ENCODE measurements at places on chromosomes 7 and 10.

DNA sequence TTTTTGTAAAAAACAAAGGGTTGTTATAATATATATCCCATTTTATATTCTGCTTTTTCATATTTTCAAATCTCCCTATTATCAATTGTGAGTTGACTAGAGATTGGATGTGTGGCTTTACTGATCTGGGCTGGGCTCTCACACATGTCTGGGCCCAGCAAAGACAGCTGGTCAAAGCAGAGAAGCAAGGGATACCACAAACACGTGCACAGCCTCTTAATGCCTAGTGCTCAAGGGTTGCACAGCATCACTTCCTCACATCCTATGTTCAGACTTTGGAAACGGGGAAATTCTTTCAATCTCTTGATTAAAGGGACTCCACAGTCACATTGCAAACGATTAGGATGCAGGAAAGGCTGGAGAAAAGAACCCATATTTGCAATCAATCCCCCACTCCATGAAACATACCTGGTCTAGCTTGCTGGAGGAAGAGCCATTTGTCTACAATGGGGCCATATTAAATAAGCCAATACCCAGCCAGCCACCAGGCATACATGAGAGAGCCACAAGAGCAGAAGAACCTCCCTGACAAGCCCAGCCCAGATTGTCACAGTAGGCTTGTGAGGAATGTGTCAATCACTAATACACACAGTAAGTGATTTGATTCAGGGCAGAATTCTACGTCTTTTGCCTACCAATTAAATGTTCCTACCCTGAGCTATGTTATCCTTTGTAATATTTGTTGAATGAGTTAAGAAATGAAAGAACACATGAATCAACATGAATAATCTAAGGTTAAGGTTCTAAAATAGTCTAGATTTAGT, 431.2 kb downstream of the TNS3 start:
- no peak for DNase-seq

DNA sequence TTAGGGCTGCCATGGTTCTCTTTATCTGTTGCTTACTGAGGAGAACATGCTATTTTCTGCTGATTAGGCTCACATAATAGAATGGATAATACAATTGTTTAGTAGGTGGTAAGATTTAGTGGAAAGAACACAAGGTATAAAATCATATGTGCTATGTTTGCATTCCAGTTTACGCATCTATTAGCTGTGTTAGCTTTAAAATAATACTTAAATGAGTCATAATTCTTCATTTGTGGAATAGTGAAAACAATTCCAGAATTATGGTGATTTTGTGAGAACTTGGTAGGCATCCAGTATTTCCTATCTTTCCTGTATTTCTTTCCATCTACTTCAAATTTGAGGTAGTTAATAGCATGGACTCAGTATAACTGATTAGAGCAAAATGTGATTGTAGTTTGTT, 1585.5 kb upstream of the LRRTM3 start:
- no peak for DNase-seq

DNA sequence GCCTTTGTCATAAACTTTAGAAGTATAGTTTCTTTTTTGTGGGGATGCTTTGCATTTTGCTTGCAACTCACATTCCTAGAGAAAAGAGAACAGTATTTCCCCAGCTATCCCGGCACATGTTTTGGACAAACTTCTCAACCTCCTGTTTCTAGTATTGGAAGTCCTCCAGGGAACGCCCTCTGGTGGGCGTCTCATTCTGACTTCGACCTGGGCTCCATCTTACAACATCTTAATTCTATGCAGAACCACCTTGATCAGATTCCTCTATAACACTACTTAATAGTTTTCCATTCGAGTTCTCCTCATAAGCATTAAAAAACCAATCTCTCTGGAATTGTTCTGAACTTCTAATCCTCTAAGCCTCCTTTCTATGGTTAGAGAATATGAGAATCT, 139.5 kb upstream of the FZD8 start:
- no peak for DNase-seq

GRCh38 chr10:17504547-17505245, 50.3 kb upstream of the ST8SIA6 start:
- no peak for DNase-seq

GRCh38 chr10:96334616-96335526, 23.9 kb downstream of the OPALIN start:
- DNase-seq = no peak

GRCh38 chr10:124205432-124205831, 112.0 kb upstream of the CHST15 start:
- DNase-seq = no peak

GRCh38 chr10:33734393-33735155, 400.1 kb upstream of the NRP1 start:
- DNase-seq = no peak

GRCh38 chr7:28711114-28711513, 247.0 kb downstream of the TRIL start:
- DNase-seq = no peak

- no peak for DNase-seq
These were observed 9.8 kb downstream of the USP6NL start for GRCh38 chr10:11601670-11602069.

GRCh38 chr7:2403718-2404648, 572 bp downstream of the CHST12 start:
- no peak for DNase-seq

GRCh38 chr7:12423997-12424745, 20.5 kb upstream of the VWDE start:
- DNase-seq = no peak

DNA sequence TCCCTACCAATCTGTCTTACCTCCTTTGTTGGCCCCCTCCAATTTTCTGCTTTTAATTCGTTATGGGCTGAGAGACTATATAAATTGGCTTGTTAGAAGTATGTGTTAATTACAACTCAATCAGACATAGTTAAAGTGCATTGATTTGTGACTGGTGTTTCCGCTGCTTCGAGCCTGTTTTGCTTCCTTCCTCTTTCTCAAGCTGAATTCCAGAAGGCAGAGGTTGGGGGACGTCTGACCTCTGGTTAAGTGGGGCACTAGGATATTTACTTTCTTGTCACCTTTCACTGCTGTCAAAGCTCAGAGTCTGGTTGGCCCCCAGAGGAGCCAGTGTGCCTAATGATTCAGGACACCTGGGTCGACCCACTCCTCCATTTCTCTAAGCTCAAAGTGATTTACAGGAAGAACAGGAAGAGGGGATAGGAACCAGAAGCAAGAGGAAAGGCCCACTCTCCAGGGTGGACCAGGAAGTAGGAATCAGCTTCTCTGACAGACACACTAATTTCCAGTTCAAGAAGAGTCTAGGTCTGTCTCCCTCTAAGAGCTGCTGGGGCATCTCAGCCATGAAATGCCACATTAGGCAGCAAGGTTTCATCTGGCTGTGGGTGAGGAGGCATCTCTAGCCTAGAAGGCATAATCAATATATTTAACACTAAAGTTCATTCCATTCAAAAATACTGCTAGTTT, 397.2 kb upstream of the NPVF start:
- DNase-seq = no peak

GRCh38 chr10:118914629-118915028, 114.9 kb upstream of the NANOS1 start:
- no peak for DNase-seq

GRCh38 chr7:91066627-91067026, 197.6 kb upstream of the FZD1 start:
- DNase-seq = no peak

DNA sequence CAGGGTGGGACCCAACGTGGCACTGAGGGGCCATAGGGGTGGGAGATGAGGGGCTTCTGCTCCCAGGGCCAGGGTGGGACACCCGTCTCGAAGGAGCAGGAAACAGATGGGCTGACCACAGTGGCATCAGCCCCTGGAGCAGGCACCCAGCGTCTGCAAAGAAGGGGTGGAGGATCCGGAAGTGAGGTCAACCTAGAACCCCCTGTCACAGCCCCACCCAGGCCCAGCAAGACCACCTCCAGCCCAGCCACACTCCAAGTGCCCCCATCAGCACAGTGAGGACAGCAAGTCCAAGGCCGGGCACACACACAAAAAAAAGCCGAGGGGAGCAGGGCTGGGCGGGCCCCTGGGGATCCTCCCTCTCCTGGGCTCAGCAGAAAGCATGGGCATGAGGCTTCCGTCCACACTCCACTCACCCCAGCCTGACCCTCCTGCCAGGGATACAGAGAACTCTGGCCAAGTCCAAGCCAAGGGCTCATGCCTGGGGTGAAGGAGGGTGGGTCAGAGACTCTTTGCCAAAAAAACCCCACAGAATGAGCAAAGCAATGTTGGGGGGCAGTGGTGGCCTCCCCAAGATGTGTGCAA, 111.0 kb downstream of the FOXL3 start:
- no peak for DNase-seq

DNA sequence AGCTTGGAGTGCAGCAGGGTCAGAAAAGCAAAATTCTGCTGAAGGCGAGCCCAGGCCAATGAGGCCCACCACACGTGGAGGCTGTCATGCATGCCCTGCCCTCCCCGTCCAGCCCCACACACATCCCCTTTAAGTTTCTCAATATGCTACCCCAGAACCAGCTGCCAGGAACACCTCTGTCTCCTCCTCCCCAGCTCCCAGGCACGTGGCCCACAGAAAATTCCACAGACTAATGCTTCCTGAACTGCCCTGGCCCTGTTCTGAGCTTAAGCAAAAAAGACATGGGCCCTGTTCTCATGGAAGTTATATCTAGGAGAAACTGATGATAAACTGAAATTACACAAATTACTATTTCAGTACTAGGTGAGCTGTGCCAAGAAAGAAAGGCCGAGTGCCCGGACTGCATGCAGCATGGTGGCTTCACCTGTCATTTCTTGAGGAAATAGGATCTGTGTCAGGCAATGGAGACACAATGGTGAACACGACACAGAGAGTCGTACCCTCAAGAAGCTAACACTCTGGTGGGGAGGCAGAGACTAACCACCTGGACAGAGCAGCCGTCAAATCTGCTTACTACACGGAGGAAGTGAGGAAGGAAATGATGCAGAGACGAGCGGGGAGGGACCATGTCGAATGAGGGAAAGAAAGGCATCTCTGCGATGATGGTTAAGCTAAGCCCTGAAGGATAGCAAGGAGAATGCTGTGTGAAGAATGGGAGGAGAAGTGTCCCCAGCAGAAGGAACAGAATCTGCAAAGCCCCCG, 44.5 kb downstream of the PODXL start:
- DNase-seq = no peak

DNA sequence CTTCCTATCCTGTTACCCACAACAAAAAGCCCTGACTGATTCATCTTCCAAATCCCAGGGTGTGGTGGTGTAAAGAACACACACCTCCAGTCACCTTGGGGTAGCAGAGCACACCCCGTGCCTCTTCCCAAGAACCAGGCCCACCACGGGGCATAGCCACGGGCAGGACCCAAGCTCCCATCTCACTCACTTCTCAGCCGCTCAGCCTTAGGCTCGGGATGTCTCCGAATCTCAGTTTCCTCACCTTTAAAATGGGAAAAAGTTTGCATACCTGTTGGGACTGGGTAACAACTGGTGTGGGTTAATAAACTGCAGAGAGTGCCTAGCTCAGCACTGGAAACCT, 139.0 kb downstream of the FGFR2 start:
- DNase-seq = no peak

DNA sequence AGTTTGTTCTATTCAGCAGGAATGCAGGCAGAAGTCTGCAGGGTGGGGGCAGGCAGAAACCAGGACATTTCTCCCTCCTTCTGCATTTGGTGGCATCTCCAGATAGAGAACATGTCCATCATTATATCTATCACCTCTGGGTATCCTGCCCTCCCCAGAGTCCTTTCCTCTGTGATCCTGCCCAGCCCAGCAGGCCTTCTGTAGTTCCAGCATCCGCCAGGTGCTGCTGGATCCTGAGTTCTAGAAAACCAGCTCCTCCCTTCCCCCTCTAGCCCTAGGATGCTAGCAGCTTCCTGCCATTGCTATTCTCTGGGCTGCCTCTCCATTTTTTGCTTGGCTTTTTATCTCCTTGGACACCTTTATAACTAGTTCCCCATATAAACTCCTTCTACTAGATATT, 180.3 kb downstream of the KCNMA1 start:
- no peak for DNase-seq

DNA sequence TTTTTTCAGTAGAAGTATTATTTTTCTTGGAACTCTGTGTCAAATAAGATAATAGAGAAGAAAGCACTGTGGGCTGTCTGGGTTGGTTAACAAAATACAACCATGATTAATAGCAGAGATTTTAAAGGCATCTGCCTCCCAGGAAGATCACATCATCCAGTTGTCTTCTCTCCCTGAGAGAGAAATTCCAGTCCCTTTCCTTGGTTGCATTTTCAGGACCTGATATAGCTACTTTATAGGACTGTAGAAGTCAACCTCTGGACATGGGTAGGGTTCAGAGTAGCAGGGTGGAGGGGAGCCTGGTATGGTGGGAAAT, 309.9 kb upstream of the IGFBP3 start:
- no peak for DNase-seq

GRCh38 chr10:69353977-69354635, 62.6 kb downstream of the TACR2 start:
- DNase-seq = no peak

DNA sequence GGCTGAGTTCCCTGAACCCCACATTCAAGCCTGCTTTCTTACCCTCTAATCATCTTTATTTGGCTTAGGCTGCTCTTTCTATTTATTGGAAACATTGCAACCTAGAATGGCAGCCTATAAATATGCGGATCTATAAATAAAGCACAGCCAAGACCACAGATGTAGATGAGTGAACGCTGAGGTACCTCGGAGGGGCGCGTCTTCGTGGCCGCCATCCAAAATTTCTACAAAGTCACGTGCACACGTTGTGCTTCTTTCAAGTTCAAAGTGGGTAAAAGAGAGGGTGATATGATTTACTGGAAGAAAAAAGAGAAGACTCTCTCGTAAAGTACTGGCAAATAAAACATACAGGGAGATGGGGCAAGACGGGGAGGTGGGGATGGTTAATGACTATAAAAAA, 132.6 kb upstream of the RSU1 start:
- no peak for DNase-seq

DNA sequence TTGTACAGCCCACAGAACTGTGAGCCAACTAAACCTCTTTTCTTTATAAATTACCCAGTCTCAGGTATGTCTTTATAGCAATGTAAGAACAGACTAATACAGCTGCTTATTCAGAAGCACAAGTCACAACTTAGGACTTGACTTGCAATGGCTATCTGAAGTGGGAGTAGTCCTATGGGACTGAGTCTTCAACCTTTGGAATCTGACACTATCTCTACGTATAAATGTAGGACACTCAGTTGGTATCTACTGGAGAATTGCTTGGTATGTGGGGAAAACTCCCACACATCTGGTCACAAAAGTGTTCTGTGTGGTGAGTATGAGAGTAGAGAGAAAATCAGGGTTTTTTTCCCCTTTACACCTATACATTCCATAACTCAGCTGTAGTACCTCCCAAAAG, 12.3 kb upstream of the PANK1 start:
- no peak for DNase-seq

- DNase-seq = no peak
These were observed 85.0 kb downstream of the HERC4 start for GRCh38 chr10:67990093-67990492.
